Islet precursor cell (in vitro differentiated cells): ENCODE measurements at places on chromosomes 11 and 22.

DNA sequence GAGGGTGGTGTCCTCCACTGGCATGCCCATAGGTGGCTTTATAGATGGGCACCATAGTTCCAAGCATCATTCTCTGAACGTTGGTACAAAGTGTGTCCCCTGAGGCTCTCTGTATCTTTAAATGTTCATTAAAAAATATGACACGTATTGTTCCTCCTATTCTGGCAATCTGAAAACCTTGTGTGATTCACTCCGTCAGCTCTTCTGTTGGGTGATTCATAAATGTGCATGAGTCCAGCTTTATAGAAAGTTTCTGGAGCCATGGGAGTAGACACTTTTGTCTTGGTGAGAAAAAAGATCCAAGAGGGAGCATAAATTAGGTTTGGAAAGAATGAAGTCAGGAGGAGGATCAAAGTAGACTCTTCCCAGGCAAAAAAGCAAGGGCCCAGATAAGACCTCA is 728.8 kb downstream of the NELL1 start:
- DNase-seq = no peak

- DNase-seq = no peak
Measured at GRCh38 chr22:42396621-42397331, 35.4 kb downstream of the NFAM1 start.

DNA sequence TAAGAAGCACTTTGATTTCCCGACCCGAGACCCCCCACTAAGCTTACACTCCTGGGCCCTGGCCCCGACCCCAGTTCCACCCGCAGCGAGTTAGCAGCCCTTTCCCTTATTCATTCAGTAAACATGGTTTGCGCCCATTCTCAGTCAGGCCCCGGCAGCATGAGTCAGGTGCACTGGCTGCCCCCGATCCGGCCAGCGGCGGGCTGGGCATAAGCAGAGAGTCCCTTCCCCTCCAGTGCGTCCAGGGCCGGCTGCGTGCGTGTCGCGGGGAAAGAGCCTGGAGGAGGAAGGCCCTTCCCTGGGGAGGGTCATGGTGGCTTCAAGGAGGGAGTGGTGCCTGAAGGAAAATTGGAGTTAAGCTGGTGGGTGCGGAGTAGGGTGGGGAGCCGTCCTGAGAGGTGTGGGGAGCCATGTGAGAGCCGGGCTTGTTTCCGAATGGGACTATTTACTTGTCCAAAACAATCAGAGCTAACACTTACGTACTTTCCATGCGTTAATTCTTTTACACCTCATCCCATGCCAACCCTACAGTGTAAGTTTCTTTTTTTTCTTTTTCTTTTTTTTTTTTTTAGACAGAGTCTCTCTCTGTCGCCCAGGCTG is 657 bp downstream of the IGHMBP2 start:
- peak; percentile 68 for DNase-seq

DNA sequence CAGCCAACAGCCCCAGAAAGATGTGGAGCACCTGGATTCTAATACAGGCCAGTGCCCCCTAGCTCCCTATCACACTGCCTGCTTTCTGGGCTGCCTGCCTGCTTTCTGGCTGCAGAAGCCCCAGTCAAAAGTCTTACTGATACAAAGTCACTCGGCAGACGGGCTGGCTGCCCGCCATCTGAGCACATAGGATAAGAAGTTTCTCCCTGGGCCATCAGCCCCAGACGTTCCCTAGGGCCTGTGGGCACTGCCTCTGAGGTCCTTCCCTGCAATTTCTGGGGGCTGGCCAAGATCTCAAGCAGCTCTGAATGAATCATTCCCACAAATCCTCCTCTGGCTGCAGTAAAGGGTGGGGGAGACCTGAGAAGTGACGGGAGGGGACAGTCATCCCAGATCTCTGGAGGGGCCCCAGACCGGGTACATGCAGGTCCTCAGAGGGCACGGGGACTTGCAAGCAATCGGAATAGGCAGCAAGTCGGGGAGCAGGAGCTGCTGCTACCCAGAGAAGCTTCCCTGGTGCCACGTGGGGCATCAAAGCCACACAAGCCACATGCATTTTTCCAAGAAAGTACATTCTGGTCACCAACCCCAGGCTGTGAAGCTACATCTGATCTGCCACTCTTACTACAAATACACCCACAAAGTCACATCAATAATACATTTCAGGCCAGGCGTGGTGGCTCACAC is 4.7 kb downstream of the TPST2 start:
- no peak for DNase-seq

- DNase-seq = peak; percentile 82
Measured at GRCh38 chr22:21641417-21641788, 699 bp upstream of the SDF2L1 start.

DNA sequence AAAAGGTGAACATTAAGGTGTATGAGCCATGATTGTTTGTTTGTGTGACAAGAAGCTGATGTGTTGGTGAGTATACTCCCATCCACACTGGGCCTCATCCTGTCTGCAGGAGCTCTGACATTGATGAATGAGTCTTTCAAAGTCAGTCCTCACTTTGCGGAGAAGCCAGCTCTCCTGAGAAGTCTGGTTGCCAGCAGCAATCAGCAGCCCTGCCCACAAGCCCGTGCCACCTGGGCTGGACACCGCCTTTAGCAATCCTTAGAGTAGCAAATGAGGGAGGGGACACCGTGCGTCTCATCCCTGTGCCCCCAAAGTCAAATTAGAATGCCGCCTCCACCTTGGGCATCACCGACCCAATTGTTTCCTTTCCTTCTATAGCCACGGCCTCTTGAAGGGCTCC is 174.8 kb upstream of the NECTIN1 start:
- no peak for DNase-seq

GRCh38 chr11:21511835-21512440 is 680.9 kb upstream of the ANO5 start:
- peak; percentile 89 for DNase-seq

- DNase-seq = peak; percentile 15
Measured at GRCh38 chr22:47445716-47446290, 683.4 kb downstream of the TBC1D22A start.

DNA sequence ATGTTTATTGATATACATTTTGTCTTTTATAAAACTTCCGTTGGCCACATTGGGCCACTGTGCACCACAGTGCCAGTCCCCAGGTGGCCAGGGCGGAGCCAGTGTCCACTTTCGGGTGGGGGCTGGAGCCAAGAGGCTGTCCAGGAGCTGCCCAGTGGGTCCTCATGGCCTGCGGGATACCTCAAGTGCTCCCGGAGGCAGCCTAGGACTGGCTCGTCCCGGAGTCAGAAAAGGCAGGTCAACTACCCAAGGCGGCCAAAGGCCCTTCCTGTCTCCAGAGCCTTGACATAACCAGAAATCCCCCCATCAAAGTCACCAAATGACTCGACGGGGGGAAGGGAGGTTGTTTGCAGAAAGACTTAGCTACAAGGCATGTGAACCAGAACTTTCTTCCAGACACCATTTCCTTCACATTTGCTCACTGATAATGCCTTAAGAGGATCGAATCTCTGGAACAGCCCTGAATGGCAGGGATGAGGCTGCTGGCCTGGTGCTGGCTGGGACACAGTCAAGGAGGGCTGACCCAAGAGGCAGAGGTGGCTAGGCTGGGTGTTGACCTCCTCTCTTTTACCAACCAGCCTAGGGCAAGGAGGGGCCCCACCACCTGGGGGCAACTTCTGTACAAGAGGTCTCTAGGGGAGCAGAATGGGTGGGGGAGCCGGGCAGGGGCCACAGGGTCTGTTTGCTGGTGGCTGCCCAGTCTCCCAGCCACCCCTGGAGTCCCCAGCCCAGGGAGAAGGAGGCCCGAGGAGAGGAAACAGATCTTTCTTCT is 8.4 kb downstream of the MRGPRF start:
- DNase-seq = peak; percentile 54

DNA sequence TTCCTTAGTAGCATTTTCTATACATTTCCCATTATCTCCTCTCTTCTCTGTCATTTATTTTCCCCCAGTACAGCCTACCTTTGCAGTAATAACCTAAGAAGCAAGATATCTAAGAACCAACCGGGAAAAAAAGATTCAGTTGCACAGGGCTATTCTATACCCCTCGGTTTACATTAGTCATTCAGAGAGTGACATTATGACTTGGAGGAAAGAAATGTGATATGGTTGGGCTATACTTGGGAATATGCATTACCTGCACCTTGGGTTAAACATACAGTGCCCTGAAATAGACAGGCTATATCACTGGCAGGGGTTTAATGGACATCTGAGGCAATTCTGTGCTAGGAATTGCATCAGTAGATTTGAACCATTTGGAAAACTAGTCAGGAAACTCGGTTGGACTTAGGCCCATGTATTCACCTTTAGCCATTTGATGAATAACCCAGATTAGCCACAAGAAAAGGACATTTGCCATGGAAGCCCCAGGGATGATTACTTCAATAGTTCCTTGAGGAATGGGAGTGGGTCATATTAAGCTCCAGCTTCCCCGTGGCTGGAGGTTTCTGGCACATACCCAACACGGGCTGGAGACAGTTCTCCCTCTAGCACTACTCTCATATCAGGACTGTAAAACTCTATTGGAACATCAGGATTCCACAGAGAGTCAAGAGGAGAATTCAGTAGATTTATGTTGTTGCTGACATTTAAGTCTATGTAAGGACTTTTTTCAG is 973.2 kb downstream of the NTM start:
- no peak for DNase-seq

DNA sequence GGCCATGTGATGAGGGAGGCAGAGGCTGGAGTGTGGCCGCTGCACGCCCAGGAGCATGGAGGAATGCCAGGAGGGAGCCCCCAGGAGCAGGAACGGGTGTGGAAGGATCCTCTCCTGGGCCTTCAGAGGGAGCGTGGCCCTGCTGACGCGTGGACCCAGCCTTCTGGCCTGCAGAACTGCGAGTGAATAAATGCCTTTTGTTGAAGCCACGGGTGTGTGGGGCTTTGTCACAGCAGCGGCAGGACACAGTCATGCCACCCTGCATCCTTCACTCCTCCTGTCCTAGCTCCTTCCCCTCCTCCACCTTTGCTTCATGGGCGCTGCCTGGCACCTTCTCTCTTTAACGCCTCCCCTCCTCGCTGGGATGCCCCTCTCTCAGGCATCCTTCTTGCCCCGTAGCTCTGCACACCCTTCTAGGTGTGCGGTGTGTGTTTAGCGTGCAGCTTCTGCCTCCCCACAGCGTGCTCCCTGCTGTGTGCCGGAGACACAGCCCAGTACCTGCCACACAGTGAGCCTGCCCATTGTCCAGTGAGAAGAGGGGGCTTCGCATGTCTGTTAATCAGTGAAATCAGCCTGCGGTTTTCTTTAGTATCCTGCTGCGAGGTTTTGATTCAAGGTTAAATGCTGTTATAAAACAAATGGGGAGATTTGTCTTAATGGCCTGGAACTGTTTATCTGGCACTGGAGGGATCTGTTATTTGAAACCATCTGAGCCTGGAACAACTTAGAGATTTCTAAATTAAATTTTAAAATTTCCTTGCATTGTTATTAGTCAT is 459.6 kb downstream of the TBC1D22A start:
- DNase-seq = no peak

DNA sequence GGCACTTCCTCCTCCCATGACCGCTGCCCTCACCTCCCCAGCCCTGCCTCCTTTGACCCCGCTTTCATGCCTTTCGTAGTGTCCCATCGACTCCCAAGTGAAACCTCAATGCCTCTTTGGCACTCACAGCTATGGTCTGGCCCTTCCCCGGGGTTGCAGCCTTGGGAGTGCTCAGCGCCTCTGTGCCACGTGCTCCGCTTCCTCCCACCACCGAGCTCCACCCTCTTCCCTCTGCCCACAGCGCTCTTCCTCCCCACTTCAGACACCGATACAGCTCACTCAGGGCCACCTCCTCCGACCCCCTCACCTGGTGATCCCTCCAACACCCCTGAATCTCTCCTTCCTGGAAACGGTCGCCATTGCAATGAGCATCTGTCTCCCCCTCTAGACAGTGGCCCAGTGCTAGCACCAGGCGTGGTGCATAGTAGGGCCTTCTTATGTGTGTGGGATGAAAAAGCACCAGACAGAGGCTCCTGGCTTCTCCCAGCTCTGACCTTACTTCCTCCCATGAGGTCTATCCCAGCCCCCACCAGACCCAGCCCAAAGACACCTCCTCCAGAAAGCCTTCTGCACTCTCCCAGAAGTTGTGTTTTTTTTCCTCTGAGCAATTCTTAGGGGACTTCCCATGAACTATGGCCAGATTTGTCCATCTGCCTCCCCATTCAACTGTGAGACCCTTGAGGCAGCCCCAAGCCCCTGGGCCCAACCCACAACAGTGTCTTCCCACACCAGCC is 16.4 kb upstream of the SCGB1A1 start:
- DNase-seq = no peak

GRCh38 chr11:99960536-99960935 is 726.6 kb upstream of the ARHGAP42 start:
- no peak for DNase-seq

GRCh38 chr11:63508009-63508408 is 2.1 kb downstream of the LGALS12 start:
- peak; percentile 78 for DNase-seq

DNA sequence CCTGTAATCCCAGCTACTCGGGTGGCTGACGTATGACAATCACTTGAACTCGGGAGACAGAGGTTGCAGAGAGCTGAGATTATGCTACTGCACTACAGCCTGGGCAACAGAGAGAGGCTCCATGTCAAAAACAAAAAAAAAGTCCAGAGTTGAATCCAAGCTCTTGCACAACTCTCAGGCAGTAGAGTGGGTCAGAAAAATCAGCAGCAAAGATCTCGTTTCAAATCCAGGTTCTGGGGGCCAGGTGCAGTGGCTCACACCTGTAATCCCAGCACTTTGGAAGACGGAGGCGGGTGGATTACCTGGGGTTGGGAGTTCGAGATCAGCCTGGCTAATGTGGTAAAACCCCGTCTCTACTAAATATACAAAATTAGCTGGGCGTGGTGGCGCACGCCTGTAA is 24.9 kb downstream of the CLPB start:
- peak; percentile 2 for DNase-seq

- DNase-seq = peak; percentile 35
Measured at GRCh38 chr11:8745431-8746253, 63.0 kb downstream of the RPL27A start.

DNA sequence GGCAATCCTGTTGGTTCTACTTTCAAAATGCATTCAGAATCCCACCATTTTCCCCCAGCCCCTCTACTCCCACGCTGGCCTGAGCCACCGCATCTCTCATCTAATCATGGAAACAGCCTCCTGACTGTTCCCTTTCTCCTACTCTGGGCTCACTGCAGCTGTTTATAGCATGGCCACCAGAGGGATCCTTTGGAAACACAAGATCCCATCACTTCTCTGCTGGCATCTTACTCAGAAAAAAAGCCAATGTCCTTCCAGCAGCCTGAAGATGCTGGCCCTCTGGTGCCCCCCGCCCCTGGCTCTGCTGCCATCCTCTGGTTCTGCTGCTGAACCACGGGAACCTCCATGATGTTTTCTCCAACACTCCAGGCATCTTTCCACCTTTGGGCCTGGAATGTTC is 11.1 kb downstream of the MS4A8 start:
- DNase-seq = peak; percentile 60
